ENCODE measurements at places on chromosomes 2 and 18.

GRCh38 chr2:47530105-47530760 lies 127.3 kb downstream of the MSH2 start:
- no peak for DNase-seq

DNA sequence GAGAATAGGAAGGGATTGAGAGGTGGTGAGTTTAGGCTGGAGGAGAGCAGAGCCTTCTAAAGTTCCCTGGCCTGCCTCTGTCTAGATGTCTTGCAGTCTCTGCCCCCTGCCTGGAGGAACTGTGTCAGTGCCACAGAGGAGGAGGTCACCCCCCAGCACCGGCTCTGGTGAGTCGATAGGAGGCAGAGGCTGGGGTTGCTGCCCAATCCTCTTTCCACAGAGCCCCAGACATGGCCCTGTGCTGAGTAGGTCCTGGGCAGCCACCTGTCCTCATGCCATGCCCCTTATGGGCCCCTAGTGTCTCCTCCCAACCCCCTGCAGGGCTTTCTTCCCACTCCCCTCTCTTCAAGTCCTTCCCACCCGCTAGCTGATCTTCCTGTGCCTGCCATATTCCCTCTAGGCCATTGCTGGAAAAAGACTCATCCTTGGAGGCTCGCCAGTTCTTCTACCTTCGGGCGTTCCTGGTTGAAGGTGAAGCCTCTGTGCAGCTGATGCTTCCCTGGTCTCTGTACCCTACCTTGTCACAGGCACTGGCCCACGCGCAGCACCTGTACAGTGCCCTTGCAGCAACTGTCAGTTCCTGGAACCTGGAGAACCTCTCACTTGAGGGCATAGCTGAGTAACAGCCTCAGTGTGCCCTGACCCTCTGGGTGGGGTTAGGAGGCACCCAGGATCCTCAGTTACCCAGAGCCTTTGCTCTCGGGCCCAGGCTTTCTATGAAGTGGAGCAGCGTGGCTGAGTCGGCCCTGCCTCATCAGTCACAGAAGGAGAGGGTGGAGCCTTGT lies 13.2 kb upstream of the SLC4A3 start:
- DNase-seq, result no peak

DNA sequence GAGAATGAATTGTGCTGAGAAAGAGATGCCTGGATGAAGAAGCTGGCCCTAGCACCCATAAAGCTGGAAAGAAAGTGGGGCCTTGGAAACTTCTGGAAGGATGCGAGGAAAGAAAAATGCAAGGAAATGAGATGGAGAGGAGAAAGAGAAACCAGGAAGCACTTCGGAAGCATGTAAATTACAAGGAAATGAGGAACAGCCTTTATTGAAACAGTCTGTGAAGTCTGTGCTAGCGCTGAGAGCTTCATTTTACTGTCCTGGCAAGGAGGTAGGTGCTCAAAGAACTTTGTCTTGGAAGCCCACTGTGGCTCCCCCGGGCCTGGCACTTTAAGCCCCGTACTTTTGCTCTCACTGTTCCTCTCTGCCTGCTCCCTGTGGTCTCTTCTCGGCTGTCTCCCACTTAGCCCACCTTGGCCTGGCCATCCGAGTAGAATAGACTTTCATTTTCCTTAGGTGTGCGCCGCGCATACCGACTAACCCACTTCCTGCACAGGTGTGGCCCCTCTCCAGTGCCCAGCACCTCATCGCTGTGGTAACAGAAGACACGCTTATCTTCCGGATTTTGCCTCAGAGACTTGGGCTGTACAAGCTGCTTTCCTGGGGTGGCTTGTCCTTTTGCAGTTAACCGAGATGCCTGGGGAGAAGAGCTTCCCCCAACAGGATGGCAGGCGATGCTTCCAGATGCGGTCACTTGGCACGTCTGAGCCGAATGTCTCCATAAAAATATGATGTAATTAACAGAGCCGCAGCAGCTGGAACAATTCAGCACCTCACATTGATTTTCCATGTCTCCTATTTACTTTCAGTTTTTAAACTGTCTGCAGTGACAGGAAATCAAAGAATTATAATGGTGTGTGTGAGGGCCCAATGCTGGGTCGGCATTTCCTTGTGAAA lies 199.6 kb downstream of the HRH4 start:
- DNase-seq, result no peak

DNA sequence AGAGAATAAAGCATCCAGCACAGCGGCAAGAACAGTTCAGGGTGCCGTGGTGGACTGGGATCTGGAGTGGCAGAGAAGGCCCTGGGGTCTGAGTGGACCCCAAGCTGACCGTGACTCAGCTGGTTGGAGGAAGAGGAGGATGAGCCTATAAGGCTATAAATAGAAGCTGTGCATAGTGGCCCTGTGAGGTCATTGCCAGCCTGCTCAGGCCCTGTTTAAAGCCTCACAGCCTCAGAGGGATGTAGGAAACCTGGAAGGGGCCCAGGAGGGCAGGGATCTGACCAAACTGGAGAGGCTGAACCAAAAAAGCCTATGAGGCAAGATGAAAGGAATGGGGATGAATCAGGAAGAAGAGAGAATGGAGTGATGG lies 11.3 kb upstream of the DES start:
- peak; percentile 31 for DNase-seq

GRCh38 chr2:197372592-197372991 lies 62.0 kb upstream of the ANKRD44 start:
- no peak for DNase-seq

- peak; percentile 61 for DNase-seq
Observed at GRCh38 chr2:25043241-25043867, 1.5 kb downstream of the EFR3B start.

DNA sequence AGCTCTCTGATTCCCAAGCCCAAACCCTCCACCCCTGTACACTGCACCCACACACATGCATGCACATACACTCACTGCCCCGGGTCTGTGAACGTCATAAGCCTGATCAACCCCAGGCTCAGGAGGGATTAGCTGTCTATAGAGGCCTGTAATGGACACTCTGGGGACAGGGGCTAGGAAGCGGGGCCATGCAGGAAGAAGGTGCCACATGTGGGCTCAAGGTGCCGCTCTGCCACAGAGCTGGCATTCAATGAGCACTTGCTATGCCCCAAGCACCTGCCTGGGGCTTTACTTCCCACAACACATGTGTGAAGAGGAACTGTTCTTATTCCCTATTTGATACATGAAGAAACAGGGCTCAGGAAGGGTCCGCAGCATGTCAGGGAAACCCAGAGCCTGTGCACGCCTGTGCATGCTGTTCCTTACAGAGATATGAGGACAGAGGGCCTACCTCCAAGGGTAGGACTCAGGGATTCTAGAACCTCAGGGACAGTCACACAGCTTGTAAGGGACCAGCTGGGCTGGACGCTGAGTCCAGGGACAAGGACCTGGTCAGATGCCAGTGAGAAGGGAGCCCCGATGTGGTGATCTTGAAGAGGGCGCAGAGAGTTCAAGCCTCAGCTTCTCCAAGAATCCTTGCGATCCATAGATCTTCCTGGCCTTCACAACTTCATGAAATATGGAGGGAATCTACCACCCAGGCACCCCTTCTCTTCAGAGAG lies 5.0 kb downstream of the BIN1 start:
- DNase-seq, result no peak

GRCh38 chr2:39673018-39673417 lies 7.3 kb downstream of the TMEM178A start:
- DNase-seq, result no peak

- DNase-seq, result no peak
Observed at GRCh38 chr2:24174851-24175277, at the start of gene FAM228A. TSS of gene FAM228A (plus strand) at chr2:24175053. CDS start at chr2:24175481, 428 bp downstream.

DNA sequence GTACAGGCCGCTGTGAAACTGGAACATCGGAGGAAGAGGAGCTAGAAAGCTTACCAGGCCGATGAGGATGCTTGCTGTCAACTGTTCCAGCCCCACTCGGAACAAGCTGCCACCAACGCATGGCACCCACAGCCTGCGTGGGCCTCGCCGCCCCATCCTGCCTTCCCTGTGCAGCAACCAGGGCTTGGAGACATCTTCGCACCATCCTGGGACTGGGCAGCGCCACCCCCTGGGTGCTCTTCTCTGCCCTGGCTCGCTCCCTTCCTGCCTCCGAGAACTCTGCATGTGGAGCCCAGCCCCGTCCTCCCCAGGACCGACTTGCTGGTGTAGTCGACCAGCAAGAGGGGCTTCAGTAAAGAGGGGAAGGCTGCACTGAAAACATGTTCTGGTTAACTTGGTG lies 10.8 kb downstream of the TMEM18 start:
- no peak for DNase-seq

GRCh38 chr2:37348155-37348554 lies 3.7 kb downstream of the QPCT start:
- DNase-seq, result no peak

DNA sequence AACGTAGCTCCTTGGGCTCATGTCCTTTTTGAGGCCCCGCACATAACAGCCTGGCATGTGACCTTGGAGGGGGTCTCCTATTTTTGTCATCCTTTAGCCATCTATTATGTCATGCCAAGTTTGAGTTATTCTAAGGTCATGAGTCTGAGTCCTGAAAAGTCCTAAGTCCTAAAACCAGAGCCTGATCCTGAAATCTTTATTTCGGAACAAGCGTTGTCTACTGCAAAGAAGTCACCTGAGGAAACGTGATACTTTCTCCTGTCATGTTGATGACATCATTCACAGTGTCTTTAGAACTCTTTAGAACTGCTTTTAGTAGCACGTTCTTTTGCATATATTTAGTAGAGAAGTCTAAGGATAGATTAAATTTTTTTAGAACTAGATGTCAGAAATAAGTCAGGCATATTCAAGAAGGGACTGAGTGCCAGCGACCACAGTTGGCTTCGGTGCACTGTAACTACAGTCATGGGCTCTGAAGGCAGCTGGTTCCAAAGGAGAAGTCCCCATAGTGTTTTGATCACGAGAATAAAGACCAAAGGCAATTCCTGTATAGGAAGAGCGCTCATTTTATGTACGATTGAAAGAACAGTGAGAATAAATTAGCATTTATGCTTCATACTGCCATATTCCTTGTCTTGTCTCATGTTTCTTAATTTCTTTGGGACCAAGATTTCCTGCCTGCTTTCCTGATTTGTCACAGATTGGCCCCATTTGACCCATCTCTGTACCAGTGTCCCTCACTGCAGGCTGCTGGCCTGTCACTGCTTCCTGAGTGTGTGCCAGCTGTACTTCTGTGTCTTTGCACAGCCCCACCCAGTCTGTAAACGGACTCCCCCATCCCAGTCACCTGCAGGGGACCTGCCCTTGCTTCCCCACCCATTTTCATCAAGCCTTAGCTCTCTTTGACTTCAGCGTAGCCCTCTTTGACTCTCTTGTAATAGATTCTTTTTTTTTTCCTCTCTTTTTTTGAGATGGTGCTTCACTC lies 75.8 kb downstream of the ASAP2 start:
- DNase-seq, result no peak

GRCh38 chr18:47936952-47937351 lies 6.5 kb upstream of the SMAD2 start:
- DNase-seq, result no peak

GRCh38 chr18:39805218-39805617 lies 2149.8 kb upstream of the PIK3C3 start:
- DNase-seq, result no peak

DNA sequence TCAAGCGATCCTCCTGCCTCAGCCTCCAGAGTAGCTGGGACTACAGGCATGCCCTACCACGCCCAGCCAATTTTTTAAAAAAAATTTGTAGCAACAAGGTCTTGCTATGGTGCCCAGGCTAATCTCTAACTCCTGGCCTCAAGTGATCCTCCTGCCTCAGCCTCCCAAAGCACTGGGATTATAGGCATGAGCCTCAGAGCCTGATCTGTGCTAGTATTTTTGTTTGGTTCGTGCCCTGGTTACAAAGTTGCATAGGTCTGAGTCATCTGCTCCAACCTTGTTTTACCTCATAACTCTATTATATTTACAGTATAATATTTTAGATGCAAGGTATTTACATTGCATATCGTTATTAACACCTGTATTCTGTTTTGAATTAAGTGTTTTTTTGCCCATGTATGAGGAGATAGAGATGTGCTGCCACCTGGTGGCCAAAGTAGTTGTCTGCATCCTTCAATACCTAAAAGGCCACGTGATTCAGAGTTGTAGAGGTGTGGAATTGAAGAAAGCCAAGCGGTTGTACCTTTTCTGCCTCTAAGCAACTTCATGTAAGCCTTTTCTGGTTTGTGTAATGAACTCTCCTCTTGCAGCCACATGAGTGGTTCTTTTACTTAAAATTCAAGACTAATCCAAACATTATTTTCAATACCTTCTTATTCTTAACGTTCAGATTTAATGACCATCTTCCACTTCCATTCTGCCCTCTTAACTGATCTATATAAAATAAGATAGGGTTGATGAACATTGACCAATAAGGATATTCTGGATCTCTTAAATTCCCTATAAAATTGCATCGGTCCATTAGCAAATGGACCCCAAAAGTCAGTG lies 19.9 kb upstream of the CABYR start:
- peak; percentile 12 for DNase-seq

DNA sequence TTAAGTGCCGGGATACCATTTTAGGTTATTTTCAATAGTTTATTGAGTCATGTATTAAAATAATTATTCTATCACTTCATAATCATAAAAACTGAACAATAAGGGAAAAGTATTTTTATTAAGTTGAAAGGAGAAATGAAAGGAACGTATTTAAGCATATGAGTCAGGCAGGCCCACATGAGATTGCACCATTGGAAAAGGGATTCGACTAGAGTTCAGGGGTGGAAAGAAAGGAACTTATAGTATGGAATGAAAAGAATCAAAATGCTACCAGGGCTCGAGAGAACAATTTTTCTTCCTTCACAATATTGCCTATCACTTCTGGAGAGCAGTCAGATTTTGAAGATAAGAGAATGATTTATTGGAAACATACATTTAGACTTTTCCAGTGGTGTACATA lies 516.5 kb upstream of the NETO1 start:
- DNase-seq, result no peak

DNA sequence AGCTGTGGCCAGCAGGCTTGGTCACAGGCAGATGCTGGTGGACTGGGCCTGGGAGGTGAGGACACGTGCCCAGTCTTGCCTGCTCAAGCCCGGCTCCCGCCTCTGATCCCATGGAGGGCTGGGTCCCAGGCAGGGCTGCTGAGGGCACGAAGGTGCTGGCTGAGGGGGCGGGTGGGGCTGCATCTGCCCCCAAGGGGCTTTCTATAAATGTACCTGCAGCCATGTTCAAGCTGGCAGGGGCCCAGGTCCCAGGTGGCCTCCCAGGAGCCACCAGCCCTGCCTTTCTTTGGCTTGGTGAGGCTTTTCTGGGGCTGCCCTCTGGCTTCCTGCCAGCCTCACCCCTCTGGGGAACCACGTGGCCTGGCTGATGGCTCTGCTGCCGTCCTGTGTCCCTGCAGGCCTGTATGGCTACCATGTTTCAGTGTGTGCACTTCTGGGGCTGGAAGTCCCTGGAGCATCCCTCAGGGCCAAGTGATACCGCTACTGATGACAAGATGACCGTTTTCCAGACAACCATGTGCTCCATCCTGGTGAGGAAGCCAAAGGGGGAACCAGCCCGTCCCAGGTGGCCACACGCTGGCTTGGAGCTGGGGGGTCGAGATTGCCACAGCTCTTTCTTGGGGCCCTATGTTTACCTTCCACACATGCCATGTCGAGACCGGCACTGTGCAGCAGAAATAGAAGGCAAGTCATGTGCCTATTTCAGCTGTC lies 23.2 kb downstream of the HJURP start:
- no peak for DNase-seq
